ACHN (cell line): ENCODE measurements at places on chromosomes 1 and 21.

GRCh38 chr1:178057141-178057765 is 36.7 kb upstream of the RASAL2 start:
- DNase-seq: no peak

- DNase-seq: no peak
Observed at GRCh38 chr1:246680696-246681130, 43.5 kb upstream of the SCCPDH start.

DNA sequence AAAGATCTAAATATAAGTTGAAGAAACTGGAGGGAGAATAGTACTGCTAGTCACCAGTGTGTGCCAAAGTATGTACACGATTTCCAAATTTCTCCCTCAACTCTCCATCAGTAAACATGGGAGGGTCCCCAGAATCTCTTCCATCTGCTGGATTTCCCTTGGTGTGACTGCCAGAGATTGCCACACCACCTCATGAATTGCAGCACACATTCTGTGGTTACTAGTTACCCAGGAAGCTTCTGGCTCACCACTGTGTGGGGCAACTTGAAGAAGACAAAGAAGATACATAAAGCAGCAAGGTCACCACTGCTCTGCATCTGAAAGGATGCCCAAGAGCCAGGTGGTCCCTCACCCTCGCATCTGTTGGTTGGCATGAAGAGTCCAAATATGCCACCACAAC is 191.7 kb upstream of the ESRRG start:
- DNase-seq: no peak

DNA sequence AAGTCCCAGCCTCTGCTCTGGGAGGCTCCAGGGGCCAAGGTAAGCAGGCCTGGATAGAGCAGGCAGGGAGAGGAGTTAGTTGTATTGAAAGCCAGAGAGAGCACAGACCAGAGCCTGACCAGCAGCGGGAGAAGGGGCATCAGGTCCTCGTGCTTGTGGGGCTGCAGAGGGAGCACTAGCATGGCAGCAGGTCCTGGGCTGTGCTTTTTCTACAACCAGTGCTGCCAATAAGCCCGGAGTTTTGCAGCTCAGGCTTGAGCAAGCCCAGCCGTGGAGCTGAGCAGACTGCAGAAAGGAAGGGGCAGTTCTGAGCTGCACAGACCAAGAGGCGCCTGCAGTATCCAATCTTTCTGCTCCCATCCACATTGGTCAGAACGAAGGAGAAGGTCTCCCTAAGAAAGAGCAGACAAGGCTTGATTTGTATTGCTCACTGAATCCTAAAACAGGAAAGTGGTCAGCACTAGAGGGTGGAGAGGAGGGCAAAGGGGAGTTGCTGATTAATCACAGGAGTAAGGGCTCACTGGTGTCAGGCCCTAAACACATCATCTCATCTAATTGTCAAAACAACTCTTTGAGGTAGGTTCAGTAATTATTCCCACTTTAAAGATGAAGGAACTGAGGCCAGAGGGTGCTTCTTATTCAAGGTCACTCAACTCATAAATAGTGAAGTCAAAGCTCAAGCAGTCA is 2.7 kb downstream of the DENND2D start:
- DNase-seq: peak; percentile 20

- no peak for DNase-seq
Observed at GRCh38 chr1:39933956-39934941, 20.7 kb upstream of the MFSD2A start.

DNA sequence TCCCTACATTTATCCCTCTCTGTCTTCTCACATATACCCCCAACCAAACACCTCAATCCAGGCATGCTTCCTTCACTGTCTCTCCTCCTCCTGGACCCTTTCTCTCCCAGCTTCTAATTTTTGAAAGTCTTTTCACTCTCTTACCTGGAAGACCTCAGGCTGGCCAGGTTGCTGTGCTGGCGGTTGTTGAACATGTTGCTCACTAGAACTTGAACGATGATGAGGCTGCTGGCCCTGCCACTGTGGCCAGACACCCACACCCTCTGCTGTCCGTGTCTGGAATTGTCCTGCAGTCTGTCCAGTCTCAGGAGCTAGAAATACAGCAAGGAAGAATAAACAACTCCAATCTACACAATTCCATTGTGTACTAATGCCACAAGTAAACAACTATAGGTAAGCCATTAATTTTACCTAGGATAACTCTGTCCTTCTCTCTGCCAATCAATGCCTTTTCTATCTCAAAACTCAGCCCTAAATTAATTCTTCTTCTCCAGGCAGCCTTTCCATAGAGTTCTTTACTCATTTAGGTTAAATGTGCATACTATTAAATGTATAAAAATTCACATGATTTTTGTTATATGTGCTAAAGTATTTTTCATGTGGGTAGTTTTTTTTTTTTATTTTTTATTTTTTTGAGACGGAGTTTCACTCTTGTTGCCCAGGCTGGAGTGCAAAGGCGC is 5.1 kb upstream of the CTSK start:
- peak; percentile 64 for DNase-seq

GRCh38 chr1:3743421-3743820 is 8.8 kb upstream of the CCDC27 start:
- DNase-seq: no peak

- no peak for DNase-seq
Observed at GRCh38 chr1:208231881-208232661, 12.1 kb downstream of the PLXNA2 start.

DNA sequence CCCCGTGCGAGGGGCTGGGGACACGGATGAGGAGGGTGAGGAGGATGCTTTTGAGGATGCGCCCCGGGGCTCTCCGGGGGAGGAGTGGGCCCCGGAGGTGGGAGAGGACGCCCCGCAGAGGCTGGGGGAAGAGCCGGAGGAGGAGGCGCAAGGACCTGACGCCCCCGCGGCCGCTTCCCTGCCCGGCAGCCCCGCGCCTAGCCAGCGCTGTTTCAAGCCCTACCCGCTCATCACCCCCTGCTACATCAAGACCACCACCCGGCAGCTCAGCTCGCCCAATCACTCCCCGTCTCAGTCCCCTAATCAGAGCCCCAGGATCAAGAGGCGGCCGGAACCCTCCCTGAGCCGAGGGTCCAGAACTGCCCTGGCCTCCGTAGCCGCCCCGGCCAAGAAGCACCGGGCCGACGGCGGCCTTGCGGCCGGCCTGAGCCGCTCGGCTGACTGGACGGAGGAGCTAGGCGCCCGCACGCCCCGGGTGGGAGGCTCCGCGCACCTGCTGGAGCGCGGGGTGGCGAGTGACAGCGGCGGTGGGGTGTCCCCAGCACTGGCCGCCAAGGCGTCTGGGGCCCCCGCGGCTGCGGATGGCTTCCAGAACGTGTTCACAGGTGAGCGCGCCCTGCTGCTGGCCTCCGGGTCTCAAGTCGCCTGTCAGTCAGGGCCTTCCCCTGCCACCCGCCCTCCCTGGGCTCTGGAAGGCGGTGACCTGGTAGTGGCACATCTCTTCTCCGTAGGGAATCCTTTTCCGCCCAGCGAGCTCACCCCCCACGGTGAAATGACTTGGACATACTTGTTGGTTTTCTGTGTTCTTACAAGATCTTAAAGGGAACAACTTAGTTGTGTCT is 1.7 kb downstream of the FMN2 start:
- no peak for DNase-seq
